ENCODE measurements at places on chromosomes 4 and X.

- DNase-seq = no peak
These were observed 667 bp downstream of the PTTG2 start for GRCh38 chr4:37960679-37961450.

- DNase-seq = no peak
These were observed 36.8 kb upstream of the C4orf50 start for GRCh38 chr4:6055030-6055429.

GRCh38 chrX:120264341-120264740 is 13.7 kb downstream of the ZBTB33 start:
- no peak for DNase-seq

- DNase-seq = no peak
These were observed 2.4 kb downstream of the RAP2C start for GRCh38 chrX:132216806-132217202.

GRCh38 chr4:40321574-40322275 is 13.4 kb upstream of the CHRNA9 start:
- no peak for DNase-seq

DNA sequence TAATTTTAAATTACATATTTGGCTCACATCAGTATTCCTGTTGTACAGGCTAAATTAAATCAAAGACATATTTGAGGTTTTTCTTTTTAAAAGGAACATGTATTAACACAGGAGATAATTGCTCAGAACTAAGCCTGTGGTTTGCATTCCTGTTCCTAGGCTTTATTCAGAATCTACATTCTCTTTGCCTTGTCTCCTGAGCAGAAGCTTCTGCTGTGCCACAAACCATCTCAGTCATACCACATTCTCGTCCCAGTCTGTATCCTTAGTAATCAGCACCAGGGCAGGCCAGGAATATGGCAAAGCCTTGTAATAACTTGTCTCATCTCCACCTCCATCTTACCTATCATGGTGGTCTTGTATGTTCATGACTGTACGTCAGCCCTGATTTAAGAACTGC is 162.8 kb downstream of the ARHGAP24 start:
- DNase-seq = no peak

DNA sequence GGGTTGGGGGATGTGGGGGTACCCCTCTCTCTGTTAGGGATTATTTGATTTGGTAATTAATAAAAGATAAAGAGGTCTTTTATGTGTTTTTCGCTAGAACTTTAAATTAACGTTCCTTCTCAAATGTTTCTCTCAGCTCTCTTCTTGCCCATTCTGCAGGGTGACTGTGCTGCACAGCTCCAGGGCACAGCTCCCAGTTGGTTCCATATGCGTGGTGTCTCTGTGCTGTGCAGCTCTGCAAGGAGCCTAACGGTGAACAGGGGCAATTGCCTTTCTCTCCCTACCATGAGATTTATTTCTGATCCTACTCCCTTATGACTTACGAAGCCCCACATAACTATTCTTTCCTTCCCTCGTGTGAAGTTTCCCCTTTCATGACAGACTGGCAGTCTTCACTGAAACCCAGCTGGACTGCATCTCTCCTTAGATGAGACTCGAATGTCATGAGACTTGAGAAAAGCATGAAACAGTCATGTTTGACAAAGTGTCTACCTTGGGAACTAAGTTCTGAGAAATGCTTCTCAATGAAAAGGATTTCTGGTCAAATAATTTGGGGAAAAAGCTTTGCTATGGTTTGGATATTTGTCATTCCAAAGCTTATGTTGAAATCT is 50.2 kb upstream of the SPRY1 start:
- DNase-seq = no peak

Measured in cerebellar nuclear complex (tissue), 1 donor.